ENCODE measurements at places on chromosomes 1 and 21.

DNA sequence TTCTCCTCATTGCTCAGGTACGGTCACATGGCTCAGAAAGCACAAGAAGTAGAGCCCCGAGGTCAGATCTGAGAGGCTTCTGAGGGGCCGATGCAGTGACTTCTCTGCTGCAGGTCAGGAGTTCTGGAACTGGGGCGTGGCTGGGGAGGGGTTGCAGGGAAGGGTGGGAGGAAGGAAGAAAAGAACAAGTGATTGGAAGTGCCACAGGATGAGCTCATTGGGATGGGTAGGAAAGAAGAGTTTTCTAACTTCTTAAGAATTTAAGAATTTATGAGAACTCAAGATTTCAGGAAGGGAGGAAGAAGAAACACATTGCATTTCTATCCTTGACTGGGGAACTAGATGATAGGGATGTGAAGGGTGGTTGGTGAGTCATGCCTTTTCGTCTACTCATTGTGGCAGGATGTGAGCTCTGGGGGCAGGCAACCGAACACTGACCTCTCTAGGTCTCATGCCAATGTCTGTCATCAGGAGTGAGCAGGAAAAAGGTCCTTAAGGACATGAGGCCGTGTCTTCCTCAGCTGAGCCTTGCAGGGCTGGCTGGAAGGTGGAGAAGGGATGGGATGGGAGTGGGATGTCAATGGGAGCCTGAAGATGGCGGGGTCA lies 497 bp downstream of the FCRLB start:
- DNase-seq, result no peak

DNA sequence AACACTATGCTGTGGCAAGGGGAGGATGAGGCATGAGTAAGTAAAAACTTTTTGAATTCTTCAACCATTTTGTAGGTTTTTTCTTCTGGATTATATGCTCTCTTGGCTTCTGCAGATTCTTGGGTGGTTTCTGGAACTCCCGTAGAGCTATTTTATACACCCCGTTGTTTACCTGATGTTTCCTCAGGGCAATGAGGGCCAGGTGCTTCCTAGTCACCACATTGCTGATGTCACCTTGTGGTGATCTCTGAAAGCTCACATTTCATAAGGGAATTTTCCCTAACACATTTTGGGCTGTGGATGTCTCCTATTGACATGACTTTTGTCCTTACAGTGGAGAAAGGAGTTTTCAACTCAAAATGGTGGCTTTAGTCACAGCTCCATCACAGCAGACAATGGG lies 356.6 kb downstream of the PLA2G4A start:
- no peak for DNase-seq

GRCh38 chr1:91038582-91038981 lies 16.7 kb upstream of the ZNF644 start:
- DNase-seq, result no peak

DNA sequence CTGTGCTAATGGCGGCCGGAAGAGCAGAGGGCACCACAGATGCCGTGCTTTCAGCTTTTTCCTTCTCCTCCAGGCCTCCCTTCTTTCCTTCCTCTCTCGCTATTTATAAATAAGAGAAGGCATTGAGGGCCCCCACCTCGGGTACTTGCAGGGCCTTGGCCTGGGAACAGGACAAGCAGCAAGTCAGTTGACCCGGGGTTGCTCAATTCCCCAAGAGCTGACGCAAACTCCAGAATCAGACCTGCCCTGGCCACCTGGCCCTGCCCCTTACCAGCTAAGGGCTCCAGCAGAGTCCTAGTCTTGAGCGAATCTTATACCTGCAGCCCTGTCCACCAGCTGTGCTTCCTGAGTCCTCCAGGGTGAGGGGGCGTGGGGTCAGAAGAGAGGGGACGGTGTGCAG lies 13.5 kb downstream of the TNFRSF1B start:
- DNase-seq, result no peak

GRCh38 chr1:6489799-6490180 lies 1.7 kb downstream of the PLEKHG5 start:
- peak; percentile 67 for DNase-seq

DNA sequence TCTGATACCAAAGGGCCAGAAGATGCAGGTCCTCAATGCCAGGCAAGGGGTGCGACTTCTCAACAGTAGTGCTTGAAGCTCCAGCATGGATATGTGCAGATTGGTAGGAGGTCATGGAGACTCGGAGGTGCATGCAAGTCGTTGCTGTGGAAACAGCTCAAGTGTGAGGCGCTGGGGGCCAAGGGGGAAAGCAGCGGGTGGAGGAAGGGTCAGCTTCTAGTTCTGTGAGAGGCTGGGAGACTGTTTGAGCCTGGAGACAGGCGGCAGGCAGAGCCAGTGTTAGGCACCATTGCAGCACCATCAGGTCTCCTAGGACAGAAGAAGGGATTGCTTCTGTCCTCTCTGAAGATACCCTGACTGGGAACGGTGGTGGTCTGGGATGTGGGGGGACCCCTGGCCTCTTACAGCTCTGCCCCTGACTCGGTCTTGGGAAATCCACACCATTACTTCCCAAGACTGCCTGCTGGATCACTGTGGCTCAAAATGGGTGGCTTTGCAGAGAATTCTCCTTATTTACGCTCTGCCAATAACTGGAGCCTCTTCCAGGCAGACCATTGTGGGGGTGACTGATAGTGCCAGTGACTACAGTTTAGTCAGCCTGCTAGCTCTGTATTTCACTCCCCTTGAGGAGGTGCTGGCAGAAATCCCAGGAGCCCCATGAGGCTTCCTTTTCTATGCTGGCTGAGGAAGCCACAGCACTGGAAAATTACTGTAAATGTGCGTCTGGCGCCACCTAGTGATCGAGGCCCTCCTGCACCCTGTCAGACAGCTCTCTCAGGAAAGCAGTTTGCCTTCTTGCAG lies 46.3 kb upstream of the VANGL1 start:
- peak; percentile 31 for DNase-seq

- no peak for DNase-seq
Measured at GRCh38 chr1:198320759-198321158, 164.0 kb downstream of the NEK7 start.

DNA sequence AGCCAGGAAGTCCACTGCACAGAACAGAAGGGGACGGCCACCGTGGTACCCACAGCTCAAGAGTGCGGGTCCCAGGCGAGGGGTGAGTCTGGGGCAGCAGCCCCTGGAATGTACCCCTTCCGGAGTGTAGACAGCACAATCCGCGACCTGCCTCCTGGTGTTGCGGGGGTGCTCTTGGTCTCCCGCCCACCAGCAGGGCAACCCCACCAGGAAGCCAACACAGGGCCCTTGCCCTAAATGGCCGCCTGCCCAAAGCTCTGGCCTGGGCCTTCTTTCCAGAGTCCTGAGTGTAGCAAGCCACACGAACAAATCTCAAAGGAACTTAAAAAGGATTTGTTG lies 1.1 kb upstream of the SLC19A1 start:
- DNase-seq, result no peak

DNA sequence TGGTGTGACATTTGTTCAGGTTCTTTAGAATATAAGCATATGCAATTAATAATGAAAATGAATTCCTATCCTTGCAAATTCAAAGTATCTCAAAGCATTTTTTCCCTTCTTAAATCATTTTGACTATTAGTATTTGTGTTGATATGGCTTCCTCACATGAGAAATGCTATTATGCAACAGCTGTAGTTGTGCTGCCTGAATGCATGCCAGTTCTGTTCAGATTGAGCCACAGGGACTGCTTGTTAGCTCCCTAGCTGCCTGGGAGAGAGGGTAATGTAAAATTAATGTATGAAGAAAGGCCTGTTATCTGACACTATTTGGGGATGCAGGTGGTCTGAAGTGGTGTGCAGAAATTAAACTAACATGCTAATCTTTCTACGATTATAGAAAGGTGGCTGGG lies 45.5 kb downstream of the CACHD1 start:
- no peak for DNase-seq

GRCh38 chr1:23718482-23718881 lies 24.8 kb upstream of the ELOA start:
- no peak for DNase-seq

GRCh38 chr1:17439250-17440073 lies at the start of gene RCC2:
TSS of gene RCC2 (minus strand) at chr1:17439677. CDS start at chr1:17438514, 1,163 bp downstream.
- DNase-seq, result peak; percentile 60

DNA sequence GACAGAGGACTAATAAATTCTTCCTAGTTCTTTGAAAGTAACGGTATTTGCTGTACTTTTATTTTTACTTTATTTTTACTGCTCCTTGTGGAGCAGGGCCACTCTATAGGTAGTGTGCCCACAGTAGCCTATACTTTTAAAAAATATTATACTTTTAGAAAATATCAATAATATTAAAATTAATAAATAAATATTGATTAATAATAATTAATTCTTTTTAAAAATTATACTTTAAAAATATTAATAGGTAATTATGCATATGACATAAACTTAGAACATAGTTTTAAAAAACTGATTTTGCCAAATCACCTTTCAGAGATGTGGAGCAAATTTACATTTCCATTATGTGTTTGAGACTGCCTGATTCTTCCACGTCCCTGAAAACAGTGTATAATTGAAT lies 30.8 kb downstream of the ZBED6 start:
- no peak for DNase-seq

DNA sequence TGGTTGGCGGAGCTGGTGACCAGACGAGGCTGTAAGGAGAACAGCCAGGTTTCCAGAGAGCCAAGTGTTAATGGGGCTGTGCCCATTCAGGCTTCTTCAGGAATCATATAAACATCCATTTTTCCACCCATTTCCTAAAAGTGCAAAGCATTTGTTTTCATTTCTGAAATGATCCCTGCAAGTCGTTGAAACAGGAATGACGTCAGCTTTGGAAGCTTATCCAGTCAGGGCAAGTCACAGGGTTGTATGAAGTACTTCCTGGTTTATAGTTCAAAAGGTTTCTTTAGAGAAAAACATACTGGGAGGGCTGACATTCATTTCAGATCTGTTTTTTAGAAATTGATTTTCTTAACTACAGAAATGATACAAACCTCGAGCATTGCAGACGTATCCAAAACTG lies 29.2 kb downstream of the IGSF5 start:
- DNase-seq, result no peak

DNA sequence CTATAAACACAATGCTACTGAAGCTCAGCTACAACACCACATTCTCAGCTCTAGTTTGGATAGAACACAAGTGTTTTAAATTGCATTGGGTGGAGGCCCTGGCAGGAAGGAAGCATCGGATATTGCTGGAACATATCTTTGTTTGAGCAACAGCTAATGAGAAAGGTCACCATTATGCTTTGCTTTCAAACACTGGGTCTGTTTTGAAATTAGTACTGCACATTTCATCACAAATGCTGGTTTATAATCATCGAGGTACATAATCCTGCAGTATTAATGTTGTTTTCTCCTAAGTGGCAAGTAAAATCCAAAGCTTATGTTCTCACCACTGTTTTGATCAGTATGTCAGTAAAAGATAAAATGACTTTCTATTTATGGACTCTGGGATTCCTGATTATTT lies 61.5 kb upstream of the ARHGAP29 start:
- no peak for DNase-seq

DNA sequence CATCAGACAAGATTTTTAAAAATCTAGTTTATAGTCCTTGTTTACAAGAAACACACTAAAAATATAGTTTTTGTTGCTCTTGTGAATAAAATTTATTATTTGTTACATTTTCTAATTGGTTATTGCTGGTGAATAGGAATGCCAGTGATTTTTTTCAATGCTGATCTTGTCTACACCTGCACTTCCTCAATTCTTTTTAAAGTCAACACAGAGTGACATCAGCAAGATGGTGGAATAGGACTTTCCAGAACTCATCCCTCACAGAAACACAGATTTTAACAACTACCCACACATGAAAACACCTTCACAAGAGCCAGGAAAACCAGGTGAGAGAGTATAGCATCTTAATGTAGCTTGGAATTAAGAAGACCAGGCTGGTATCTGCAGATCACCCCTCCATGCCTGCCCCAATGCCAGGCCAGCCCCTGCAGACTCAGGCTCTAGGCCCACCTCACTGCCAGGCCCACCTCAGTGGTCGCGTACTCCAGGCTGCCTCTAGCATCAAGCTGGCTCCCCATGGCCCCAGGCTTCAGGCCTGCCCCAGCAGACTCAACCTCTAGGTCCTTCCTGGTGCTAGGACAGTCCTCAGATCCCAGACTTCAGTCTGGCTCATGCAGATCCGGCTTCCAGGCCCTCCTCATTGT lies 117.6 kb downstream of the WDR3 start:
- no peak for DNase-seq

GRCh38 chr1:244187310-244187709 lies 136.2 kb downstream of the ZBTB18 start:
- DNase-seq, result no peak

DNA sequence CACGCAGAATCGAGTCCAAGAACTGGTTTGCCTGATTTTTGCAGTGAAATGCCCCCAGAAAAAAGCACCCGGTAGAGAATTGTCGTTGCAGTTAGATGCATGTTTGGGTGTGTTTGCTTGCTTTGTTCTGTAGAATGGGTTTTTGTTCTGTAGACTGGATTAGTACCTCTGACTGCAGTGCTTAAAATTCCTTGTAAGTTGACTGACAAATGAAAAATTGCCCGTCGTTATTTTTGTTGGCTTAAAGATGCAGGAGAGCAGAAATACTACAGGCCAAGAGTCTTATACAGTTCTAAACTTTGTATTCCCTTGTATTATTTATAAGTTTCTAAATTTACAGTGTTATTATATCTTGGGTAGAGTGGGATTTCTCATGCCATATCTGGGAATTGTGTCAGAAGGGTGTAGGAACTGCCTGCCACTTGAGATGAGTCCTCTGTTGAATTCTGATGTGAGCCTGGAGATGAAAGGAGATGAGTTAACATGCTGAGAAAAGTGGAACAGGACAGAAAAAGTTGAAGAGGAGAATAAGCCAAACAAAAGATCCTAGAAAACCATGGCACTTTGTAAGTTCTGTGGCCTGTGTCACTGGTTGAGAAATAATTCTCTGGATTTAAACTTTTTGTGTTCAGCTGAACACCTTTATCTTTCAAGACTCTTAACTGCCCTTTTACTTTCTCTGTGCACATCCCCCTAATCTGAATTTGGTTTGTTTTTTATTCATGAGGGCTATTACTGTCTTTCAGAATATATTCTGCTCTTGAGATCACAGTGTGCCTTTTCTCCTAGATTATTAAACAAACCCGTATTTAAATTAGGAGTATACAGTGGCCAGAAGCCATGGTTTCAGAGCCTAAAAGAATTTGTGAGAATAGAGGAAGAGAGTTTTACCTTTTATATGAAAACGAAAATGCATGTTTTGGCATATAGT lies 1.4 kb downstream of the DESI2 start:
- no peak for DNase-seq

- DNase-seq, result no peak
Measured at GRCh38 chr1:205840146-205840923, 9.6 kb downstream of the PM20D1 start.
